ENCODE measurements at places on chromosomes 7 and 10.

DNA sequence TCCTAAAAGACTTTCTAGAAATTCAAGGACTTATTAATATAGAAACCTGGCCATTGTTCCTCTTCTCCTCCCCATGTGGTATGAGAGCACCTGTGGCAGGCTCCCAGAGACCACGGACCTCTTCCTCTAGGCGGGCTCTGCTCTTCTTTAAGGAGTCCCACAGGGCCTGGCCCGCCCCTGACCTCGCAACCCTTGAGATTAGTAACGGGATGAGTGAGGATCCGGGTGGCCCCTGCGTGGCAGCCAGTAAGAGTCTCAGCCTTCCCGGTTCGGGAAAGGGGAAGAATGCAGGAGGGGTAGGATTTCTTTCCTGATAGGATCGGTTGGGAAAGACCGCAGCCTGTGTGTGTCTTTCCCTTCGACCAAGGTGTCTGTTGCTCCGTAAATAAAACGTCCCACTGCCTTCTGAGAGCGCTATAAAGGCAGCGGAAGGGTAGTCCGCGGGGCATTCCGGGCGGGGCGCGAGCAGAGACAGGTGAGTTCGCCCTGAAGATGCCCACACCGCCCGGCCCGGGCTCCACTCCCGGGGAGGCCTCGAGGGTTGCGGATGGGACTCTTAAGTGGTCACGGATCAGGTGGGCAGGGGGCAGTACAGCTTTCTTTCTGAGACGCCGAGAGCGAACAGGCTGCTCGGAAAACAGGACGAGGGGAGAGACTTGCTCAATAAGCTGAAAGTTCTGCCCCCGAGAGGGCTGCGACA, at the start of gene SLC26A4:
TSS of gene SLC26A4 (plus strand) at position 448 of the 700 bp plus-strand sequence. CDS start 814 bp downstream, outside the sequence.
- DNase-seq, result no peak
- H3K36me3 ChIP-seq, result no peaks in the 10 kb centered on the region
- peak within 1 kb of the TSS; percentile 50 for H3K4me3 ChIP-seq
- H3K27me3 ChIP-seq, result peaks cover 17% of the 10 kb centered on the region

- no peak overlapping the region for H3K4me3 ChIP-seq
- H3K36me3 ChIP-seq, result no peaks in the 10 kb centered on the region
- no peak for DNase-seq
- no peak overlapping the region for H3K27ac ChIP-seq
- H3K27me3 ChIP-seq, result no peaks in the 10 kb centered on the region
Measured at GRCh38 chr7:157136372-157136771, 2.4 kb upstream of the UBE3C start.

DNA sequence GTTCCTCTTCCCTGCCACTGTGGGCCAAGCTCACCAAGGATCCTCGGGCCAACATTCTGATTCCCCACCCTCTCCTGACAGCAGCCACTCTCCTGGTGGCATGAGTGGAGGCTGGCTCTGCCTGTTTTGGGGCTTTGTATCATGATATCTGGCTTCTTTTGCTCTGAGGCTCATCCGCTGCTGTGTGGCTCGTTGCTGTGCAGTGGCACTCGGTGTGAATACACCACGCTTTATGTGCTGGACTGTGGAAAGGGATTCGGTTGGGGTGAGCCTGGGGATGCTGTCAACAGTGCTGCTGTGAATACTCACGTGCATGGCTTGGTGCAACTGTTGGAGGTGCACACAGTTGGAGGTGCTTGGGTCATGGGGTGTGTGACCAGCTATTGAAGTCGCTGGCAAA, 208.5 kb downstream of the COBL start:
- no peaks in the 10 kb centered on the region for H3K4me1 ChIP-seq
- DNase-seq, result no peak
- no peaks in the 10 kb centered on the region for H3K27me3 ChIP-seq
- no peaks in the 10 kb centered on the region for H3K36me3 ChIP-seq

DNA sequence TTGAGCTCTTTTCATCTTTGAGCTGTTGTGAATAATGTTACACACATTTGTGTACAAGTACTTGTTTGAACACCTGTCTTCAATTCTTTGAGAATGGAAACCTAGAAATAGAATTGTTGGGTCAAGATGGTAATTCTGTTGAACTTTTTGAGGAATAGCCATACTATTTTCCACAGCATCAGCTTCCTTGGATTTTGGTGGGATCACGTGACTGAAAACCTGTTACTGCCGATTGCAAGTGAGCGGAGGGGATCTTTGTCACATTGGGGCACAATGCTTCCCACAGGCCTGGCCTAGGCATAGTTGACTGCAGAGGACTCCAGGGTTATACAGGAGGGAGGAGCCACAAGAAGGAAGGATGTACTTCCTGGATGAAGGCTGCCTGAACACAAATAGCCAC, 21.3 kb upstream of the CACUL1 start:
- no peak overlapping the region for H3K27ac ChIP-seq
- peaks cover 11% of the 10 kb centered on the region for H3K27me3 ChIP-seq

DNA sequence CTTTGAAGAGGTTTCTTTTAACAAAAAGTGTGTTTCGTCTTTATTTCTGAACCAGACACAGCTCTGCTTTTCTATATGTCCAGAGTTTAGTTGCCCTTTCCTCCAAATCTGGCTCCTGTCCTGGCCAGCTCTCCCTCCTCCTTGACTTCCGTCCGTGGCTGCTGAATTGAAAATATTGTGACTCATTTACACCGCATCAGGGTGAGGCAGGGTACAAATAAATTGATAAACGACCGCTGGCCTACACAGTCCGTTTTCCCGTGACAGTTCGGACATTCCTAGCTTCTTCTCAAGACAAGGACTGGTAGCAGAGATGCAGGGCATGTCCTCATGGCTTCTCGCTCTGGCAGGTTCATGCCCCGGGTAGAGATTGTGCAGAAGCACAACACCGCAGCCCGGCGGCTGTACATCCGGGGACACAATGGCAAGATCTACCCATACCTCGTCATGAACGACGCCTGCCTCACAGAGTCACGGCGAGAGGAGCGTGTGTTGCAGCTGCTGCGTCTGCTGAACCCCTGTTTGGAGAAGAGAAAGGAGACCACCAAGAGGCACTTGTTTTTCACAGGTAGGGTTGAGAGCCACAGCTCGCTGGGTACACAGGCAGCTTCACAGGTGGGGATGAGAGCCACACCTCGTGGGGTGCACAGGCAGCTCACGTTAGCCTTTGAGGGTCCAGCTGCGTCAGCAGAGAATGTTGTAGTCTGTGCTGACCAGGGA, 126.6 kb downstream of the TRRAP start:
- DNase-seq, result no peak
- H3K4me3 ChIP-seq, result no peak overlapping the region

GRCh38 chr10:114714281-114714741, 56.2 kb upstream of the ABLIM1 start:
- no peaks in the 10 kb centered on the region for H3K36me3 ChIP-seq
- peak overlapping the region; percentile 56 for H3K27ac ChIP-seq
- DNase-seq, result no peak

GRCh38 chr7:43735802-43736603, 6.7 kb upstream of the COA1 start:
- H3K27ac ChIP-seq, result no peak overlapping the region
- no peaks in the 10 kb centered on the region for H3K36me3 ChIP-seq
- DNase-seq, result no peak
- no peaks in the 10 kb centered on the region for H3K4me1 ChIP-seq

DNA sequence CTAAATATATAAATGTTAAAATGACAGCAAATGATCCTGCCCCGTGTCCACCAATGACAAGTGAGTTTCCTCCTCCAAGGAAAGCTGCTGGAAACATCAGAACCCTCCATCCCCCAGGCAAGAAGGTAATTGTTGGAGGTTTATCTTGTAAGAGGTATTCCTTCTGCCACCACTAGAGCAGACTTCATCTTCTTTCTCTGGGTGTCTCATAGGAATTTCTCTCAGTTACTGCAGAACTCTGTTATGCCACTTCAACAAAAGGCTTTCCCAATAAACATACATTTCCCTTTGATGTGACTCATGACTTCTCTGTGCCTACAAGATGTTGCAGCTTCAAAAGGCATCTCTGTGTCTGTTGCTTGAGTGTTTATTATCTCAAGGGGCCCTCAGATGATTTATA, 279.1 kb downstream of the BMPER start:
- H3K27ac ChIP-seq, result no peak overlapping the region
- no peak overlapping the region for H3K4me3 ChIP-seq
- H3K27me3 ChIP-seq, result no peaks in the 10 kb centered on the region
- DNase-seq, result no peak

DNA sequence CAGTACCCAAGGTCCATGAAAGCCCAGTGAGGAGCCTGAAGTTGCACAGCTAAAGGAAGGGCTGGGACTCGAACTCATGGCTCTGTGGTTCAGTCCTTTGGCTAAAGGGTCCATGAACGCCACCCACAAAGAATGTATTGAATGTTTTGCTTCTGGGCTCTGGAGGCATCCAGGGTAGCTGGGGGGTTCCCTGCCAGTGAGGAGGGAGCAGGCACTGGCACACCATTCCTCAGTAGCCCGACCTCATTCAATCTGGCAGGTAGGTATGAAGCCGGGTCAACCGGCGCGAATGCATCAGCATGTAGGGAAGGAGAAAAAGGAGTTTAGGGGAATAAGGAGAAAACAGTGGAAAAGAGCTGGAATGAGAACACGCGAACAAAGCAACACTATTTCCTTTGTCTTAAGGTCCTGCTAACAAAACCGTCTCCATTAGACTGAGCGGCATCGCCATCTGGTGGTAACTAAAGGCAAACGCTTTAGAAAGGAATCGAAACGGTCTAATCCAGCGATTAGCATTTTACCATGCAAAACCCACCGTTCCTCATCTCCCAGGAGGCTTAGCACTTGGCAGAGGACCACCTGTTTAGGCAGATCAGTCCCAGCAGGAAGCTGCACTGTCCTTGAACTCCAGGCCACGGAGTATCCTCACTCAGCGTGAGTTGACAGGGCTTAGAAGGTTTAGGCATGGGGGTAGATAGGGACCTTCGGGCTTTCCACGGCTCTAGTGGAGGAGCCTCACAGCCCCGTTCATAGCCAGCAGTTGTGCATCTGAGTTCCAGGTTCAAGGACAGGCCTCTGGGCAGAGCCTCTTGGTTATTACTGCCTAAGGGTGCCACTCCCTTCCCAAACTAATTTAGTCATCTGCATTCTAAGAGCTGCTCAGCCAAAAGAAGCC, 122.8 kb downstream of the UBE2H start:
- H3K36me3 ChIP-seq, result no peaks in the 10 kb centered on the region
- peak overlapping the region; percentile 21 for H3K4me3 ChIP-seq
- H3K27ac ChIP-seq, result peak overlapping the region; percentile 87
- DNase-seq, result no peak

GRCh38 chr10:132974886-132975830, 32.8 kb upstream of the CFAP46 start:
- H3K36me3 ChIP-seq, result no peaks in the 10 kb centered on the region
- H3K27me3 ChIP-seq, result peaks cover 92% of the 10 kb centered on the region
- no peak overlapping the region for H3K27ac ChIP-seq

DNA sequence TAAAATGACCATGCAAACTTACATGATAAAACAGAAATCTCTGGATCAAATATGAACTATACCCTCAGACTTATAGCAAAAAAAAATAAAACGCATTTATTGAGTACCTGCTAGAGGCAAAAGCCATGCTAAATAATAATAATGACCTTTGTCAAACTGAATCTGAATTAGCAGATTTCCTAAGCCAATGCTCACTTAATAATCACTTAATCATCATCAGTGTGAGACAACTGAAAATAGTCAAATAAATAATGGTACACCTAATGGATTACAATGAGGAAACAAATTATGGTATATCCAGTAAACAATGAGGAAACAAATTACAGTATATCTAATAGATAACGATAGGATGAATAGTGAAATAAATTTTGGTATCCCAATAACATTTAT, 37.6 kb downstream of the COL1A2 start:
- H3K27ac ChIP-seq, result no peak overlapping the region
- H3K36me3 ChIP-seq, result peaks cover 15% of the 10 kb centered on the region
- no peaks in the 10 kb centered on the region for H3K4me1 ChIP-seq
- H3K27me3 ChIP-seq, result no peaks in the 10 kb centered on the region
- no peak for DNase-seq

DNA sequence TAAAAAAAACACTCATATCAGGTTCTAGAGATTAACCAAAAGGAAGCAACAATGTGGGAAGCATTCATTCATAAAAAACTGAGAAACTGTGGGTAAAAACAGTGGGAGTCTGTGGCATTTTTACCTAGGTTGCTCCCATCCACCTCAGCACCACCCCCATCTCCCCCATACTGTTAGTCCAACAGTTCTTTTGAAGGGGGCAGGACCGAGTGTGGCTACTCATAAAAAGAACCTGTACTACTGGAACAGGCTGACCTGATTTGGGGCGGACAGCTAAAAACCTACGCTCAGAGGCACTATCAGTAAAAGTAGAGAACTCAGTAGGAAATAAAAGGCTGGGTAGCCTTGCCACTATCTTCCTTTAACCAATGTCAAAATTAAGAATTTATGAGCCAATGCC, 84.5 kb downstream of the DPY19L1 start:
- no peaks in the 10 kb centered on the region for H3K36me3 ChIP-seq
- no peak overlapping the region for H3K4me3 ChIP-seq
- DNase-seq, result no peak
- H3K27ac ChIP-seq, result no peak overlapping the region
- H3K4me1 ChIP-seq, result no peaks in the 10 kb centered on the region

DNA sequence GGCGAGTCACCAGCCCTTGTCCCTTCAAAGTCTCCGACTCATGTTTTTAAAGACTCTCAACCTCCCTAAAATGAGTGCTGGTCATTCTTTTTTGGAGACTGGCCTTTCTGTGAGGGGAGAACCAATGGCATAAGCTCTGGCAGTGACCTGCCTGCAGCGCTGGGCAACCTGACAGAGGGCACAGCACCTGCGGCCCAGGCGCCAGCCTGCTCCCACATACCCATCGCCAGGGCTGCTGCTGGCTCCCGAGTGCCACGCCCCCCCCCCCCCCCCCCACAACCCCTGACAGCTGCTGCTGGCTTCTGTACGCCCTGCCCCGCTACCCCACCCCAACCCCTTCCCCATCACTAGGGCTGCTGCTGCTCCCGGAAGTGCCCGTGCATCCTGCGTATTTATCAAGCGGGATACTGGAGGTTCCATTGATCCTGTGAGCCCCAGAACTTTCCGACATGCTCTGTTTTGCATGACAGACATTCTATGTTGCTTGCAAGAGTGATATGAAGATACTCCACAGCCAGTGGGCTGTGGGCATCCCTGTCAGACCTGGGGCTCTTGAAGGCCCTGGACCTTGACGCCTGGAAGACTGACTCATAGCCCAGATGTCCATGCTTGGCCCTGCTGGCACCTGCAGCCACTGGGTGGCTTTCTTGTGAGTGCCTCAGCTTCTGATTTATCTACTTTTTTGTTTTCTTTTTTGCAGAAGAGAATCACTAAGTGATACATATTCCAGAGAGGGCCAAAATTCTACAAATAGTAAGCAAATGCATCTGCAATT, 243.9 kb downstream of the ZMYND11 start:
- H3K36me3 ChIP-seq, result no peaks in the 10 kb centered on the region
- H3K27me3 ChIP-seq, result no peaks in the 10 kb centered on the region
- DNase-seq, result no peak
- H3K4me1 ChIP-seq, result no peaks in the 10 kb centered on the region
- H3K4me3 ChIP-seq, result no peak overlapping the region

DNA sequence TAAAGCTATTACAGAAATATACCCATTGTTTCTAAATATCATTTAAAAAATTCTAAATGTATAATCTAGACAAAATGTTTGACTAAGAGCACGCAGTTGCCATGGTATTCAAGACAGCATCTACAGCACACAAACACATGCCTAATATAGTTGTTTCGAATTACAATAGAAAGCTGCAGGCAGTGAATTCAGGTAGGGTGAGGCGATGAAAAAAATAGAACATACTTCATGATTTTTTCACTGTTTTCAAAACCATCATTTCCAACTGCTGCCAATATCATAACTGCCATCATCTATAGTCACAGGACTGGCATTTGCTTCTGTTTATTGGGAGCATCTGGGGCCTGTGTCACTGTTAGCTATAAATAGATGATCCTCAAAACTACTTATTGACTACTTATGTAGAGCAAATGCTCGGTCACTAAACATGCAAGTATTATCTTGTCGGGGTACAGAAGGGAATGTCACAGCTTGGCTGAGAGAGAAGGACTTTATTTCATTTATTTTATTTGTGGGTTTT, 34.4 kb upstream of the OTUD1 start:
- DNase-seq, result no peak
- H3K4me1 ChIP-seq, result no peaks in the 10 kb centered on the region
- no peaks in the 10 kb centered on the region for H3K36me3 ChIP-seq
